ENCODE measurements at places on chromosomes 3 and 15.
A peak's percentile ranks its signal among the peaks of the same experiment; 100 is the strongest.

DNA sequence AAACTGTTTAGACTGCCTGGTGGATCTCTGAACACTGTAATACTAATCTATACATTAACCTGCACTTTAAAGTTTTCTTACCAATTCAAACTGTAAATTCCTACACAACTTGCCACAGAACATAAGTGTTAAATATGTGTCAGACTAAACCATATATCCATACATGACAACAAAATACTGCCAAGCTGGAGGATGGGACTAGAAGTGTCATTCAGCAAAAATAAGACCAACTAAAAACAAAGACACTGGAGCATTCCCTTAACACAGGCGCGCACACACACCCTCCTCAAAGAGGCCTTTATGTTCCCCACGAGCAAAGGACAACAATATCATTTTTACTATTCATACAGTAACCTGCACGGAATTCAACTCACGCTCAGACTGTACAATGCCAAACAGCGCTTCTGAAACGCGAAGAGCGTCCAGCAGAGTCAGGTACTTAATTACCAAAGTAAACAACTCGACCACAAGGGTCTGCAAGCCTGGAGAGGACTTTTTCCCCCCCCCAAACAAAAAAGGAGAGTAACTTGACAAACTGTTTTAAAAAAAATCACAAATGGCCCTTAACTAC, 1.1 kb downstream of the DCUN1D1 start:
- no peak for DNase-seq

GRCh38 chr3:67334588-67334987, 319.8 kb downstream of the SUCLG2 start:
- no peak for DNase-seq

DNA sequence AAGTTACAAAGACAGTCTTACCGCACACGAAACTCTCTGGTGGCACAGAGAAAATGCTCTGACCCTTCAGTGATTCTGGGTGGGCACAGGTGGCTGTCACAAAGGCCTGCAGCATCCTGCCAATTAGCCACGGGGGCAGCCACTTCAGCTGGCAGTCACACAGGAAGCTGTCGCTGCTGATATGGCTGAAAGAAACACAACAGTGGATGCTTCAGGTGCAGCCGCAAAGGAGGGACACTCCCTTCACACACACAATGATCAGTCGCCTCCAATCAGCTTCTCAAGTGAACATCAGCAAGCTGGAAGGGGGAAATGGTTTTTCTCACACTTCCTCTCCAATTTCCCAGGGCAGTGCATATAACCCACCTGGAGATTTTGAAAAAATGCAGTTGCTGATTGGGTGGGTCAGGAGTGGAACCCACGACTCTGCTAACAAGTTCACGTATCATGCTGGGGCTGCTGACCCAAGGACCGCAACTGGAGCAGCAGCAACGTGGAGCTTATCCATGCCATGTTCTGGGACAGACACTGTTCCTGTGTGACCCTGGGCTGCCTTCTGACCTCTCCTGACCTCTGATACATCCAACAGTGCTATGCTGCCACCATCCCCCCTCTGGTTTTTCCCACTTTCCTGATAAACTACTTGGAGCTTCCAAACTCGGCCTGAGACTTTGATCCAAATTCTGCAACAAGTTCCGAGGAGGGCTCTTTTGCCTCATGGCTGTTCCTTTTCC, 106.6 kb downstream of the LRIG1 start:
- no peak for DNase-seq

DNA sequence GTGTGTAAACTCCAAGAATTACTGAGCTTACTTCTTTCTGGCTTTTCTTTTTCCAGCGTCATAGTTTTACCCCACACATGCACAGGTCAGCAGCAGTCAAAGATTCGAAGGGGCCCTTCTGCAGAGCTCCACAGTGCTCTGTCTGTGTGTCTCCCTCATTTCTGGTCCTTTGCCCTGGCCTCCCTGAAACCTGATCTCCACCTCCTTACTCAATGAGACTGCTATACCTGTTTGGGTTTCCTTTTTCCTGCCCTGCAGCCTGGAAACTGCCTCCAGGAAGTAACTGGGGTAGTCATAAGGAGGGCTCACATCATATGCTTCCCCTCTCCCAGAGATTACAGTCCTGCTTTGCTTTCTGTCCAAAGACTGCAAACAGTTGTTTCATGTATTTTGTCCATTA, 82.8 kb upstream of the TNIK start:
- DNase-seq, result no peak

DNA sequence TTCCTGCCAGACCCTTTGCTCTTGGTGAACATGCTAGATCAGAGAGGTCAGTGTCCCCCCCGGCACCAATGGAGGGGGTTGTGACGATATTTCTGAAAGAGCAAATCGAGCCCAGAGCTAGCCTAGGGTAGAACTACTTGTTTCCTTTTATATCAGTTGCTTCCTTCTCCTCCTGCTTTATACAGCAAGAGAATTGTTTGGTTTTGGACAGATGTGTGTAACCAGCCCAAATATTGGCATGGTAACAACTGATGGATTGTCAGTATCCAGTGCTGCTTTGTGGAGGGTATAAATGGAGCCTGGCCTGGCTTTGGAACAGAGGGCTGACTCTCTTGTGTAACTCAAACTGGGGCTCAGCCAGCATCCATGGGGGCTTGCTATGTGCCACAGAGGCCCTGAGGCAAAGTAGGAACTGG, 27.2 kb downstream of the SNX1 start:
- no peak for DNase-seq

DNA sequence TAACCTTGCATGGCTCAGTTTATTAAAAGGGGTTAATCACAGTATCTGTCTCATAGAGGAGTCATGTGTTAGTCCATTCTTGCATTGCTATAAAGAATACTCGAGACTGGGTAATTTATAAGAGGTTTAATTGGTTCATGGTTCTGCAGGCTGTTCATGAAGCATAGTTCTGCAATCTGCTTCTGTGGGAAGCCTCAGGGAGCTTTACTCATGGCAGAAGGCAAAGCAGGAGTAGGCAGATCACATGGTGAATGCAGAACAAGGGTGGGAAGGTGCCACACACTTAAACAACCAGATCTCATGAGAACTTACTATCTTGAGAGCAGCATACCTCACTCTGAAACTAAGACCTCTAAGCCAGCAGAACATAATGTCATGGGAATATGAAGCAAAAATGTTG, 42.2 kb upstream of the PTX3 start:
- no peak for DNase-seq

DNA sequence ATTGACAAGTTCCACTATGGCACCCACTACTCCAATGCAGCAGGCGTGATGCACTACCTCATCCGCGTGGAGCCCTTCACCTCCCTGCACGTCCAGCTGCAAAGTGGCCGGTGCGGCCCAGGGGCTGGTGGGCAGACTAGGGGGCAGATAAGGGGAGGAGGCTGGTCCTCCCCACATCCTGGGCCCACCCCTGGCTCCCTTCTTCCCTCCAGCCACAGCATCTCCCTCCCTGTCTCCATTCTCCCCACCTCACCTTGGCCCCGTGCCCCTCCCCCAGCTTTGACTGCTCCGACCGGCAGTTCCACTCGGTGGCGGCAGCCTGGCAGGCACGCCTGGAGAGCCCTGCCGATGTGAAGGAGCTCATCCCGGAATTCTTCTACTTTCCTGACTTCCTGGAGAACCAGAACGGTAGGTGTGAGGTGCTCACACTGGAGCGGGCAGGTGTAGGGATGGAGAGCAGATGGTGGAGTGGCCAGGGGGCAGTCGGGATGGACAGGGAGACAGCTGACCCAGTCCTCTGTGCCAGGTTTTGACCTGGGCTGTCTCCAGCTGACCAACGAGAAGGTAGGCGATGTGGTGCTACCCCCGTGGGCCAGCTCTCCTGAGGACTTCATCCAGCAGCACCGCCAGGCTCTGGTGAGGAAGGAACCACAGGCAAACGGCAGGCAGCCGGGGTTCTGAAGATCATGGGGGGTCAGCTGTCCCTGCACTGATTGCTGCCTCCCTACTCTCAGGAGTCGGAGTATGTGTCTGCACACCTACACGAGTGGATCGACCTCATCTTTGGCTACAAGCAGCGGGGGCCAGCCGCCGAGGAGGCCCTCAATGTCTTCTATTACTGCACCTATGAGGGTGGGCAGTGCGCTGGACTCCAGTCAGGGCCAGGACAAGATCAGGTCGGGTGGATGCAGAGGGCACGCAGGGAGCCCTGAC, 26.0 kb downstream of the NBEAL2 start:
- no peak for DNase-seq

GRCh38 chr3:60364475-60364874, 886.8 kb downstream of the FHIT start:
- DNase-seq, result no peak

- DNase-seq, result no peak
Observed at GRCh38 chr15:59649603-59650002, 7.7 kb downstream of the GTF2A2 start.

- DNase-seq, result no peak
Observed at GRCh38 chr3:98504539-98504938, 7.1 kb downstream of the OR5K2 start.

DNA sequence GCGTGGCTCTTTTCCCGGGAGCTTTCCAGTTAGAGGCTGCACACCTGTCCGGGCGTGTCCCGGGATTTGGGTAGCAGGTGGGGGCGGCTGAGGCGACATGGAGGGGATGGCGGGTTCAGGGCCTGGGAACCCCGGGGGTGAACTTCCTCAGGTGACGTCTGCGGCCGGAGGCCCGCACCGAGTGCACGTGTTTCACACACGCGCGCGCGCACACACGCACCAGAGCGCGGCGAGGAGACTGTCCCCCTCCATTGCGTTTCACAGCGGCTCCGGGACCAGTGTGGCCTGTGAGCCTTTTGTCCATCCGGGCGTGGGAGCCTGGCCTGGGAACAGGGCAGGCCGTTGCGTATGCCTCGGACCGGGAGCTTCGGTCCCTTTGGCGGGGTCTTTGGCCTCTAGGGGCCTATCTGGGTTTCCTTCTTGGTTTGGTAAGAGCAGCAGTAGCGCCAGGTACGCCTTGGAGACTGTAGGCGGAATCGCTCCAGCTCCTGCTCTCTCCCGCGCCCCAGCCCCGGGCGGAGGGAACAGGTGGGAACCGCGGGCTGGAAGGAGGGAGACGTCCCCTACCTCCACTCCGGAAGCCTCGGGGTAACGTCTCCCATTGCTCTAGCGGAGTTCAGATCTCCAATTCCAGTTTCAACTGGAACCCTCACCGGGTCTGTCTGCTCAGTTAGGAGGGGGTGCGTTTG, 220.0 kb downstream of the MEIS2 start:
- DNase-seq, result no peak

- no peak for DNase-seq
Observed at GRCh38 chr3:191702121-191702520, 241.2 kb downstream of the PYDC2 start.

DNA sequence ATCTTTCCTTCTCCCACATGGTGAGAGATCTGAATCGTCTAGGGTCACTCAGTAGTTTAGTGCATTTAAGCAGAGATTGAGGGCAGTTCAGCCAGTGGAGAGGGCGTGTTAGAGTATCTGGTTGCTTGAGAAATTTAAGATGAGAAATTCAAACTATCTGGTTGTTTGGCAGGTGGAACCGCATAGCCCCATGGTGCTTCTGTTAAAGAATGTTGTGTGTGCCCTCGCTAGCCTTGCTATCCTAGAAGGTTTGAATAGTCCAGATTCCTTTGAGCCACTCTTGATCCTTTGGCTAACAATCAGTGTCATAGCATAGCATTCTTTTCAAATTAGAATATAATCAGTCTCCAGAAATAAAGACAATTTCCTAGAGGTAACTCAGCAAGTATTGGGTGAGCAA, 32.1 kb downstream of the ABHD17C start:
- no peak for DNase-seq

- DNase-seq, result no peak
Observed at GRCh38 chr3:76826861-76827260, 213.0 kb upstream of the ROBO2 start.

GRCh38 chr3:186121968-186122367, 13.1 kb upstream of the ETV5 start:
- peak; percentile 48 for DNase-seq

DNA sequence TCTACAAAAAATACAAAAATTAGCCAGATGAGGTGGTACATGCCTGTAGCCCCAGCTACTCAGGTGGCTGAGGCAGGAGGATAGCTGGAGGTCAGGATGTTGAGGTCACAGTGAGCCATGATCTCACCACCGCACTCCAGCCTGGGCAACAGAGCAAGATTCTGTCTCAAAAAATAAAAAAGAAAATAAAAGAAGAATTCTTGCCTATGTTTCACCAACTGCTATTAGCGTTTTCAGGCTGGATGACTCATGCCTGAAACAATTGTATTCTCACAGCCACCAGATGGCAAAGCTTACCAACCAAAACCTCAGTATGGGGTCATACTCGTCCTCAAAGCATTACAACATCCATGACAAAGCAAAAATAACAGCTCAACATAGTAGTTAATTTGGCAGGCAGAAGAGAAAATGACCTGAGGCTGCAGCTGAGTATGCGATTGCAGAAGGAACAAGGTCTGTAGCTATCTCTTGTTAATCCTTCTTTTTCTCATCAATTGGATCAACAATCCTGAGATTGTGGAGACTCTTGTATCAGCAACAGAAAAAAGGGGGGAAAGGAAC, 52.2 kb downstream of the TP53BP1 start:
- DNase-seq, result peak; percentile 15

- DNase-seq, result no peak
Observed at GRCh38 chr3:30342318-30343060, 263.9 kb upstream of the TGFBR2 start.

All from iPS DF 19.7 (cell line).